Lower leg skin (tissue), 4 donors: ENCODE measurements at places on chromosomes 3 and 15. TPM values are rescaled to one million over a fixed set of nuclear protein-coding genes. Genes with fewer than 3 reads are reported as not detected.

- no peak for DNase-seq
Measured at GRCh38 chr3:72597756-72598195, 250.5 kb downstream of the SHQ1 start.

DNA sequence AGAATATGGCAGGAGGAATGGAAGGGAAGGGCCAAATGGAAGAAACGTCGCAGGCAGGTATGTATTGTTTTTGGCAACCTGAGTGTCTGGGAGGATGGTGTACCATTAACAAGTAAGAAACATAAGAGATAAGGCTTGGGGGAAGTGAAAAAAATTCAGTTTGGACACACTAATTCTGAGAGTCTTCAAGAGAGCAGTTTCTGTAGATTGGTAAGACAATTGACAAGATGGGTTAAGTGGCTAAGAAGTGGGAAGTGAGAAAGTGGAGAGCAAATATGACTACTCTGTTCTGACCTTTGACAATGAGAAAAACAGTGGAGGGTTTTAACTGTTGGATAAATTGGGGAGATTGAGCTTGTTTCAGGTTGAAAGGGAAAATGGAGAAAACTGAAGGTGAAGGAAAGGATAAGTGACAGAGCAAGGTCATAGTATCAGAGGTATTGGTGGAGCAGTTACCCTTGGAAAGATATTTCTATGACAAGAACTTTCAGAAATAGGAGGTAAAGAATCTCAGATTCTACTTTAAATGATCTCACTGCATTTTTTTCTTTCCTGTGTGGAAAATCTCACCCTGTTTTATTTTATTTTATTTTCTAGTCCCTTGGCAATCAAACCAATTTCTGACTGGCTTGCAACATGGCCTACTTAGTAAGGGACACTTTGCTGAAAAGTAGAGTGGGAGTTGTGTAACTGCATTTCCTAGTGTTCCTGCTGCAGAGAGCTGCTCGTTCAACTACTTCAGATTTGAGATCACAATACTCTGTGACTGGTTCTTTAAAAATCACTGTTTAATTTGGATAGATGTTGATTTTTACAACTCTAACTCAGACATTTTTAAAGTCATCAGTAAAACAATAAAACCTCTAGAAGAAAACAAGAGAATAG, 23.1 kb upstream of the GABPB1 start:
- DNase-seq = no peak

DNA sequence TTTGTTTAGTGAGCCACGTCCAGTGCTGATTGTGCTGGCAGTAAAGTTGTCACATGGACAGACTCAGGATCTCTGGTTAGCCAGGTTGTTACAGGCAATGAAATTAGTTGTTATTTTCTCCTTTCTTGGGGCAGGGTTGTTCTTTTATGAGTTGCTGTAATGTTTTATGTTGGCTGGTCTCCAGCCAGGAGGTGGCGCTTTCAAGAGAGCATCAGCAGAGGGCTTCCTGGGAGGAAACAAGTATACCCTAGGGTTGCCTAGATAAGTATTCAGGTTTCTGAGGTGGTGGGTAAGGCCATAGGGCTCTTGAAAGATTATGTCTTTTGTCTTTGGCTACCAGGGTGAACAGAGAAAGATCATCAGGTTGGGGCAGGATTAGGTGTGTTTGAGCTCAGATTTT, 14.5 kb upstream of the CFAP20DC start:
- DNase-seq = no peak

DNA sequence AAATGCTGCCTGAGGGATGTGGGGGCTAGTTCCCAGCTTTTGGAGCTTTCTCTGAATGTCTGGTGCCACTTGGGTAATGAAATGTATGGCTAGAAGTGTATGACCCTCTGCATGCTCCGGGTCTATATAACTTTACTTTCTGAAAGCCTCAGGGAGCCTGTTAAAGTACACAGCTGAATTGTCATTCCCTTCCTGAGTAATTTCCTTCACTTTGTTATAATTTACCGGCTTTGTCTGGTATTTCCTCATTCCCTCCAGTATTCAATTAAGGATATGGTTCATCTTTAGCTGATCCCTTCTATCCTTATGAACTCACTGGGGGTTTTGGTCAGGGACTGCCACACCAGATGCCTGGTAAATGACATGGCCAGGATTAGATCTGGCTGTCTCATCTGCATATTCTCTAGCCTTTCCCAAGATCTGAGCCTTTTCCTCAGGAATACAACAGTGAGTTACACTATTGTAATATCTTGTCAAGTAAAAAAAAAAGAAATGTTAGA, 620.3 kb downstream of the ZPLD1 start:
- DNase-seq = no peak

GRCh38 chr3:23183731-23184130, 19.4 kb upstream of the UBE2E2 start:
- no peak for DNase-seq

- DNase-seq = peak; percentile 51
Measured at GRCh38 chr3:48504051-48504946, at the start of gene SHISA5. Gene SHISA5 (minus strand): TSS chr3:48504174. CDS start chr3:48504094, 80 bp downstream.

- DNase-seq = peak; percentile 91
Measured at GRCh38 chr15:96331945-96332636, 1.6 kb downstream of the NR2F2 start.

GRCh38 chr15:86616771-86617170, 537.1 kb downstream of the AGBL1 start:
- DNase-seq = no peak

GRCh38 chr15:92343924-92344643, 49.6 kb upstream of the ST8SIA2 start:
- no peak for DNase-seq

ACSBG1 gene
- total RNA-seq = 75.9 TPM

EPHA3 gene
- total RNA-seq = 1.4 TPM

ARRDC4 gene
- 66.8 TPM for total RNA-seq

FGF7 gene
- 15.1 TPM for total RNA-seq
